ENCODE measurements at places on chromosomes 12 and 14.

DNA sequence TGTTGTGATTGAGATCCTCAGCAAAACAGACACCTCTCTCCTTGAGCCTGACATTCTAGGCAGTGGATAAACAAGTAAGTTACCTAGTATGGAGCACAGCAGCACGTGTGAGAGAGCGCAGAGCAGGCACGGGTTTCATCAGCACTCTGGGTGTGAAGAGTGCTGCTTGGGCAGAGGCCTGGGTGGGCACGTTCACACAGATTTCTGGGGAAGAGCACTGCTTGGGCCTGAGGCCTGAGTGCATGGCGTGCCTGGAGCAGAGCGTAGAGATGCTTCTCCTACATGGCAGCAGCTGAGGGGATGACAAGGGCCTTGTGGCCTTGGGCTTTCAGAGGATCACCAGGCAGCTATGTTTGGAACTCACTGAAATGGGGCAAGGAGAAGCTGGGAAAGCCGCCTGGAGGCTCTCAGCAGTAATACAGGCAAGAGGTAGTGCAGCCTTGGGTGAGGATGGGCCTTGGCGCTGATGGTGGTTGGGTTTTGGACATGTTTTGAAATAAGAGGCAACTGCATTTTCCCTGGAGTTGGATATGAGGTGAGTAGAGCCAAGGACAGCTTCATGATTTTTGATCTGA lies 17.6 kb downstream of the CKB start:
- no peak for DNase-seq

DNA sequence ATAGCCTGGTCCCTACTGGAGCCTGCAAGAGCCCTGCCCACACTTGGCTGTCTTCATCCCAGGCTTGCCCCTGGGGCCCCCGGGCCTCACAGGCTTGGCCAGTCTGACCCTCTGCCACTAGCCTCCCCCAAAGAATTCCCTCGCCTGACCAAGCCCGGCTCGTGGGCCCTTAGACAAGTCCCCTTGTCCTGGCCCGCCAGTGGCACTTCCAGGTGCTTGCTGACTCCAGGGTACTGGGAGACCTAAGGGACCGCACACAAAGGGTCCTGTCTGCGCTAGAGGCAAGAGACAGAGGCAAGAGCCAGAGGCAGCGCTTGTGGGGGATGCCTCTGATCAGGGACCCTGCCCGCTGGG lies 5.0 kb downstream of the BTBD6 start:
- no peak for DNase-seq

- no peak for DNase-seq
These were observed 100.8 kb downstream of the PPHLN1 start for GRCh38 chr12:42426746-42427145.

- DNase-seq, result no peak
These were observed 5.7 kb downstream of the KRT73 start for GRCh38 chr12:52612431-52613383.

GRCh38 chr14:90379106-90379505 lies 17.7 kb upstream of the CALM1 start:
- no peak for DNase-seq

DNA sequence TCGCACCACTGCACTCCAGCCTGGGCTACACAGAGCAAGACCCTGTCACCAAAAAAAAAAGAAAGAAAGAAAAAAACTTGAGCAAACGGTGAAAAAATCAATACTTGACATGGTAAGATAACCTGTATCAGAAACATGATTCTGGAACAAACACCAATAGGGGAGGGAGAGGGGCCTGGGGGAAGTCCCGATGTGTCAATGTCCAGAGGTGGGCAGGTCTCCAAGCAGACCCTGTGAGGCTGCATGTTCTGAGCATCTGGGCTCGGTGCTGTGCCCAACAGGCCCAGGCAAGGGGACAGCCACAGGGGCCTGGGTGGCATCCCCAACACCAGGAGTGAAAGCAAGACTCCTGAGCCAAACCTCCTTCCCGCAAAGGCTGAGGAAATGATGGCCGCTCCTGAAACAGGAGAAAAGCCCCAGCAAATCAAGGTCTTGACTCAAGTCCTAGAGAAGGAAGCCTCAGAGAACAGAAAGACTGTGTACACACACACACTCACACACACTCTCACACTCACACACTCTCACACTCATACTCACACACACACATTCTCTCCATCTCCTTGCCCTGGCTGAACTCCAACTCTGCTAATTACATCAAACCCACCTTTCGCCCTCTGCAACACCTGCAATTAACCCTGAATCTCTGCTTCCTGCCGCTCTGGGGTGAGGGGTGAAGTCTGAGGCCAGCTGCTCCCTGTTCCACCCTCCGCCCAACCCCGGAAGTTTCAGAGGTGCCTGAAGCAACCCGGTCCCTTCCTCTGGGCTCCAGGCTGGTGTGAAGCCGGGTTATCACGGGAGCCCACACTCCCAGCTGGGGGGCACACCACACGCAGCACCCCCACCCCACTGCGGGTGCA lies 20.4 kb downstream of the CCDC88C start:
- no peak for DNase-seq

DNA sequence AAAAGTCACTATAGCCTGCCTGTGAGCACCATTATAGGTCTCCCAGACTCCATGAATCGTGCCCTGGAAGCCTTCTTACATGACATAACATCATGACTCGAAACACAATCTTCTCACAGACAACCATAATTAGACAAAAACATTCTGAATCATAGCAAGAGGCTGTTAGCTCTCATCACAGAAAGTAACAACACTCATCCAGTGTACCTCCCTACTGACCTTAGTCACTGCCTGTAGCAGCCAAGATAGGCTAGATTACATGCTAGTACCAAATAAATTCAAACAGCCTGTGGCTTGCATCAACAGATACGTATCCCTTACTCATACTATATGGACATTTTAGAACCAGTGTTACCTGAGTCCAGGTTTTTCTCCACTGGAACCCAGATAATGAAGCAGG lies 663.8 kb upstream of the FOXG1 start:
- no peak for DNase-seq
